Cerebellar nuclear complex (tissue), 1 donor: ENCODE measurements at places on chromosomes 16 and 17.

GRCh38 chr17:75041656-75042280 lies 5.0 kb downstream of the ATP5PD start:
- DNase-seq = no peak

DNA sequence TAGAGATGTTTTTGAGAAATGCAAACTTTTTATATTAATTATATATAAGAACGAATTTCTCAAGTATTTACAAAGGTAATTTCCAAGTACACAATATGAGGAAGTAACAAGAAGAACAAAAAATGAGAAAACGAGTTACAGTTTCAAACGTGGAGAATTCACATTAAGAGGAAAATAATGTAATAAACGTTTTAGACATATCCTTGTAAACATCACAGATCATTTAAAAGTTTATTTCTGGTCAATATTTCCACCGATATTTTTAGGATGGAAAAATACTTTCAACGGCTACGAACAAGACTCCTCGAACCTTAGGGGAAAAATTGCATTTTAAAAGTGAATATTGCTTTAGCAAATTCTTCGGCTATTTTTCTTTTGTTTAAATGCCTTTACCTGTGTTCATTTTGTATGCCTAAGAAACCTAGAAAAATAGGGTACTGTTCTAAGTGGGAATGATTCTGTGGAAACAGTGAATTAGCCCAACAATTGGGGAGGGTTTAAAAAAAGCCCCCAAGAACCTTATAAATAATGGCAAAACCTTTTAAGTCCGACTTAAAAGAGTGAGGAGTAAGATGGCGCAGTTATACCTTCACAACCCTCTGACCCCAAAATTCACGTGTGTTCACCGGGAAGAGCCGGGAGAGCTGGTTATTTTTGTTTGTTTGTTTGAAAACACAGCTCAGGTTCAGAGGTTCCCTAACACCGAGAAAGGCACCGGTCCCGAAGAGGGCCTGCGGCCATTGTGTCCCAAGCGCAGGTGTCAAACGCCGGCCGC lies 3.3 kb downstream of the HNF1B start:
- no peak for DNase-seq

- no peak for DNase-seq
These were observed 60.2 kb downstream of the RAI1 start for GRCh38 chr17:17741349-17742023.

DNA sequence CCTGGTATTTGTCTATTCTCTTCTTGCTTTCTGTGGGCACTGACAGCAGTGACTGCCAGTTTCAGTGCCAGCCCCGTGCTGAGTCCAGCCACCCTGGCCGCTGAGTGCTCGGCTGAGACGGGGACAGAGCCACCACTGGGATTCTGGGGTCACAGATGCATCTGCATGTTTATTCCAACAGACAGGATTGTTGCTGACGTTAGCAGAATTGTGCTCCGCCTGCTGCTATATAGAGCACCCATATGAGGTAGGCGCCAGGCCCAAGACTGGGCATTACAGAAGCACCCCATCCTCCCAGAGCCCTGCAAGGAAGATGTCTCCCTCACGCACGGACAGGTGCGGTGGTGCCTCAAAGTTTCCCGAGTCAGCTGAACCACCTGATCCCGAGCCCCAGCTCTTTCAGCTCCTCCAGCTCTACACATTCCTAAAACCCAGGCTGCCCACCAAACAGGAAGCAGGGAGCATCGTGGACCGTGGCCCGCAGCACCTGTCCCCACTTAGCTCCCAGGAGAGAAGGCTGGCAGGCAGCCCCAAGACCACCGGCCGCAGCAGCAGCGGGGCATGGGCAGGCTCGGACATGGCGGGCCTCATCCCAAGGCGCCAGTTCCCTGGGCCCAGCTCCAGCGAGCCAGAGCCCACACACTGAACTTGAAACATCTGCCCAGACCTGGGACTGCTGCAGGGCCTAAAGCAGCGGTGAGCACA lies 44.9 kb upstream of the RASD1 start:
- no peak for DNase-seq

DNA sequence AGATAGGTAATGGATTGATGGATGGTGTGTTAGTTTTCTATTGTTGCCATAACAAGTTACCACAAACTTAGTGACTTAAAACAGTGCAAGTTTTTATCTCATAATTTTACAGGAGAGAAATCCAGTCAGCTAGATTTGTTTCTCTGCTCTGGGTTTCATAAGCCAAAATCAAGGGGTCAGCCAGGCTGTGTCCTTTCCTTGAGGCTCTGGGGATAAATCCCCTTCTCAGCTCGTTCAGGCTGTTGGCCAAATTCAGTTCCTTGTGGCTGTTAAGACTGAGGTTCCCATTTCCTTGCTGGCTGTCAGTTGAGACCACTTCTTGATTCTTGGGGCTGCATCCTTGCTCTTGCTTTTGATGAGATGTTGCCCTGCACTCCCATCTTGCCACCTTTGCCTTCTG lies 204.9 kb upstream of the CDH13 start:
- DNase-seq = no peak

- no peak for DNase-seq
These were observed 294.4 kb downstream of the NPIPA8 start for GRCh38 chr16:18041864-18042834.

DNA sequence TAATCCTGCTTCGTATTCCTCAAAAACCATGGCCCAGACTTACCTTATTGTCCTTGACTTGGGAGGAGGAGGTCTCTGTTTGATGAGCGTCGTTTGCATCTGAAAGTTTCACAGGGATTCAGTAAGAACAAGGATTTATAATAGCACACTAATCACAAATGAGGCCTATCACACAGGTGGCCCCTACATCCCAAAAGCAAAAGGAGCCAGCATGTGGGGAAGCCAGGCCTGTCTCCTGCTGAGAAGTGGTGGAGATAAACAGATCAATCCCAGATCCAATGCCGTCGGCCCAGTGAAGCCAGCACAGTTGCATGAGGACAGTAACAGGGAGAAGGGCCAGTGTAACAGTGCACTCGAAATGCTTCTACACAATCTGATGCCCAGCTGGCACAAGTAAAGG lies 13.3 kb upstream of the EVPL start:
- DNase-seq = no peak

GRCh38 chr17:80446645-80447405 lies 29.6 kb downstream of the NPTX1 start:
- no peak for DNase-seq

- DNase-seq = no peak
These were observed 38.4 kb upstream of the ARL4D start for GRCh38 chr17:43360376-43360738.

- DNase-seq = no peak
These were observed 6.9 kb upstream of the C16orf78 start for GRCh38 chr16:49366669-49367068.

GRCh38 chr17:44607836-44608690 lies 48.2 kb upstream of the MEIOC start:
- no peak for DNase-seq

- DNase-seq = no peak
These were observed 428.7 kb downstream of the CNTNAP4 start for GRCh38 chr16:76705892-76706291.

DNA sequence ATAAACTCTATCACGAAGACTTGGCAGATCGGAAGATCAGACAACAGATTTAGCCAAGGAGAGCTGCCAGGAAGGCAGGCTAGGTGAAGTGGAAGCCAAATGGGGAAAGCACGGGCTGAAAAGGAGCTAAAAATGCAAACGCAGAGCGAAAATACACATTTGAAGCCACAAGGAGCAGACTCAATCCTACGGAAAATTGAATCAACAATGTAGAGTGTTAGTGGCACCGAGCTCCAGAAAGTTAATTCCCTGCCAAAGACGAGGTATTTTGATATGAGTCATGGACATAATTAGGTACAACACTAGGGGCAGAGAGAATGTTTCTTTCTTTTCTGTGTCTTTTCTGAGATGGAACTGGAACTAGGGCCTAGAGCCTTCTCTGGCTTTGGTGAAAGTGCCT lies 20.7 kb downstream of the GSG1L start:
- no peak for DNase-seq

- DNase-seq = peak; percentile 27
These were observed 27.6 kb upstream of the PITPNA start for GRCh38 chr17:1590029-1590746.

GRCh38 chr17:21041741-21042457 lies 912 bp downstream of the USP22 start:
- DNase-seq = no peak

GRCh38 chr16:53429221-53429943 lies 4.9 kb upstream of the RBL2 start:
- DNase-seq = no peak

DNA sequence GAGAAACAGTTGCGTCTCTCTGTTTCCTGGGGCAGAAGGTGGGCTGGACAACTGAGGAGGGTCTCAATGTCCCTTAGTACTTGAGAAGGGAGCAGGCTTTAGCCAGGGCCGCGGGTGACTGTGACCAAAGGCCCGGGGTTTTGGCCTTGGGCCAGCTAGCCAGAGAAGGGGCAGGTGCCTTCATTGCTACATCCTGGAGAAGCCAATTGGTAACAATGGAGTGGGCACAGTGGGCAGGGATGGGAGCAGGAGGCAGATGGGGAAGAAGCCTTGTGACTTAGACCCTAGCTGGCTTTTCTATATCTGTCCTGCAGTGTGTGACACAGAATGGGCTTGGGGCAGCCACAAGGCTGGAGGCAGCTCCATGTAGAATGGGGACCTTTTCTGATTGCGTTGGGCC lies 46.0 kb downstream of the CLEC16A start:
- DNase-seq = no peak

- DNase-seq = no peak
These were observed 482 bp downstream of the IRF8 start for GRCh38 chr16:85899444-85899843.

DNA sequence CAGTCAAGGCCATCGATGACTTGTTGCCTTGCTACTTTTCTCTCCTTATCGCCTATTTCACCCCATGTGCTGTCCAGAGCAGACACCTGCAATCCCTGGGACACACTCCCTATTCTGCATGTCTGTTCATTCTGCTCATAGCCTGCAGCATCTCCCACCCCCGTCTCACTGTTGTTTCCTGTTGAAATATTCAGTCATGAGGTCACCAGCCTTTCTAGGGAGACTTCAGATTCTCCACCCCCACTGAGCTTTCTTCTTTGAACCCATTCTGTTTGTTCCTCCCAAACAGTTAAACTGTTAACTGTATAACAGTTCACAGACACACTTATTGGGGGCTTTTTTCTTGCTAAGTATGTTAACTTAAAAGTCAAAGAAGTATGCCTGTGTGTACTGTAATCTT lies 94.4 kb downstream of the AATF start:
- no peak for DNase-seq

DNA sequence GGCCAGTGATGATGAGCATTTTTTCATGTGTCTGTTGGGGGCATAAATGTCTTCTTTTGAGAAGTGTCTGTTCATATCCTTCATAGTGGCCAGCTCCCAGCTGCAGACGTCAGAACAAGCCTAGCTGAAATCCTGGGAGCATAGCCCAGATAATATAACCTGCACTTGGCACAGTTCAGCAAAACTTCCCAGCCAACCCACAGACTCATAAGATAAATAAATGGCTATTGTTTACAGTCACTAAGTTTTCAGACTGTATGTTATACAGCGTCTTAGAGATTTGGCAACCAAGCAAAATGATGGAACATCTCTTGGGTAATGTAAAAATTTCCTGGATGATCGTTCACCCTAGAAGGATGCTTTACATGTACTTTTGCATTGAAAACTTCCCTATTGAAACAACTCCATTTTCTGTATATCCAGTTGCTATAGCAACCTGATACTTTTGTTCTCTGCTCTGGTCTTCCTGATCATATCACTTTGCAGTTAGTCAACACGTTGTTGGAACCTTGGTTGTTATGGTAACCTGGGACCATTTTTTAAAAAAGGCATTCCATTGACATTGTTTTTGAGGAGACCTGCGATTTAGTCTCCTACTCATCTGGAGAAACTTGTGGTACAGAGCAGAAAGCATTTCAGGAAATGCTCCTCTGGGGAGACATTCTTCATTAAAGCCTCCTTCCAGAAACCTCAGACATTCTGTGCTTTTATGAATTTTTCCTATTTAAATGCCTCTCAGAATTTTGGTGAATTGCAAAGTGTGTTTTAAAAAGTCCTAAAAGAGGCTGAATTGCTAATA lies 378.7 kb downstream of the HS3ST4 start:
- no peak for DNase-seq

DNA sequence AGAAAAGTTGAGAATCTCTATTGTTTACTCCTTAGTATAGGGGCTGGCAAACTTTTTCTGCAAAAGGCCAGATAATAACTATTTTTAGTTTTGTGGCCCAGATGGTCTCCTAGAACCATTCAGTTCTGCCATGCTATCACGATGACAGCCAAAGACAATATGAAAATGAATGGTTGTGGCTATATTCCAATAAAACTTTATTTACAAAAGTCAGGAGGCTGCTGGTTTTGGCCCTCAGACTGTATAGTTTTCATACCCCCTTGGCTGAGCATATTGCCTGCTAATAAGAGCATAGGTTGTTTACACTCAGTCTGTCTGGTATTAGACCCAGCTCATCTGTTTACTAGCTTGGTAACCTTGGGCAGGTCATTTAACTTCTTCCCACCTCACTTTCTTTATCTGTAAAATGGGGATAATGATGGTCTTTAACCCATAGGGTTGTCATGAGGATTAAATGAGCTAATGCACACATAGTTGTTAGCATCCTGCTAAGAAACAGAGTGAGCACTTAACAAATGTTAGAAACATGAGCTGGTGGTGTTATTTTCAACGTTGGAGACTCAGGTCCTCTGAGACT lies 156.3 kb downstream of the MSI2 start:
- DNase-seq = no peak

GRCh38 chr16:1832838-1833454 lies 5.9 kb downstream of the FAHD1 start:
- no peak for DNase-seq

DNA sequence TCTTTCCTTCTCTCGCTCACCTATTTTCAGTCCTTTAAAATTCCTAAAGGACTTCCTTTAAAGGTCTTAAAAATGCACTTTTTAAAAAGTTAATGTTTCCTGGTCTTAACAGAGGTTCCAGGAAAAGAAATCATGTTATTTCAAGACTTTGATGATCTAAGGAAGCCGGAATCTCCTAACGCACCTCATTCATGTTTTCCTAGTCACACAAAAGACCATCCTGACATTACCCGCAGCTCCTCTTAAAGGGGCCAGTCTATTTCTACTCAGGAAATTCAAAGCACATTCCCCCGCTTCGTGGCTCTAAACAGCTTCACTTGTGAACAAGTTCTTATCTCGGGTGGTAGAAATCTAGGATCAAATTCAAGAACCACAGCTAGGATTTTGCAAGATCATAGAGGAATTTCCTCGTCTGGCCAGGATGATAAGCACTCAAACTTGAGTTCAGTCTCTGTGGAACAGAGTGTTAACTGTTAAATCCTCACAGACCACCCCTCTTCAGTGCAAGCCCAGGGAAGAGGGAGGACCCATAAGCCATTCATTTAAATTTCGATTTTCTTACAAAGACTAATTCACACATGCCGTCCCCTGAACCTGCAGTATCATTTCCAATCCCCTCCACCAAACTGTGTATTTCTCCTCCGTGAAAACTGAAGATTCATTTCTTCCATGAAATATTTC lies 137.1 kb upstream of the AXIN2 start:
- DNase-seq = no peak

- DNase-seq = no peak
These were observed 120.2 kb downstream of the RAP1GAP2 start for GRCh38 chr17:2916461-2916860.

GRCh38 chr17:64092952-64093451 lies 36.9 kb downstream of the ERN1 start:
- no peak for DNase-seq
